ENCODE measurements at places on chromosomes 12 and 14. TPM values are rescaled to one million over a fixed set of nuclear protein-coding genes. Genes with fewer than 3 reads are reported as not detected.

DNA sequence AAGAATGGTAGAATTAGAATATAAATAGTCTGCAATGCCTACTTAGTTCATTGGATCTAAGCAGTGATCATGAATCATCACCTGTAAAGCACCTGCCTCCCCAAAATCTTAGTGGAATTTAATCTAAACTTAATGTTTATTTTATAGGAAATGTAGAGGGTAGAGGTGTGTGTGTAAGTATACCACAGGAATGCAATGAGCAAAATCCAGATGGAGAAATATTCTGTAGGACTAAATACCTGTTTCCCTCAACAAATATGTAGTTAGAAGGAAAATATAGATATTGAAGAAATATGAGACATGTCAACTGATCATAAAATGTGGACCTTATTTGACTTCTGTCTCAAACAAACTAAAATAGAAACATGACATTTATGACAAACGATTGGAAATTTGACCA, 839.2 kb upstream of the FBXO33 start:
- no peak for DNase-seq

GRCh38 chr14:90983560-90983959, 76.9 kb downstream of the RPS6KA5 start:
- DNase-seq: no peak

KRT5 gene
- polyA plus RNA-seq: not detected

GRCh38 chr12:42508913-42509460, 80.6 kb downstream of the PRICKLE1 start:
- no peak for DNase-seq

TRHDE gene
- polyA plus RNA-seq: not detected

DNA sequence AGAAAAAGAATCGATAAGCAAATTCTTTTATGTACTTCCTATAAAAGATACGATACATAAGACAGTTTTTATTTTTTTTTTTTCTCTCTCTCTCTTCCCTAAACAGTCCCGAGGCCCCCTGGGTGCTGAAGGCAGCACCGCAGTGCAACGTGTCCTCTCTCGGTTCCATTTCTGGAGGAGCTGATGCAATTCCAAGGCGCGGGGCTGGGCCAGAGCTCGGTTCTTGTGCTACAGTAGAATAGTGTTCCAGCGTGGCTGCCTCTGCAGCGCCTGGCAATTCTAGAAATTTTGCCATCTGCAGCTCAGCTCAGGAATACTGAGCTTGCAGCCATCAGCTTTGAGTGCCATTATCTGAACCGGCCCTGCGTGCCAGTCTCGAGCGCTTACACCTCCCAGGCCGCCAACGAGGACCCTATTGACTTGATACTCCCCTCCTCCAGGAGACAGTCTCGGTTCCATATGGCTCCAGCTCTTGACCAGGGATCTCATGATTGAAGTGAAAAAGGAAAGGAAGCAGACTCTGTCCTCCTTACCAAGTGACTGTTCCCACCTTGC, 630 bp downstream of the ALDH1L2 start:
- no peak for DNase-seq

SLC6A15 gene
- polyA plus RNA-seq: not detected

DNA sequence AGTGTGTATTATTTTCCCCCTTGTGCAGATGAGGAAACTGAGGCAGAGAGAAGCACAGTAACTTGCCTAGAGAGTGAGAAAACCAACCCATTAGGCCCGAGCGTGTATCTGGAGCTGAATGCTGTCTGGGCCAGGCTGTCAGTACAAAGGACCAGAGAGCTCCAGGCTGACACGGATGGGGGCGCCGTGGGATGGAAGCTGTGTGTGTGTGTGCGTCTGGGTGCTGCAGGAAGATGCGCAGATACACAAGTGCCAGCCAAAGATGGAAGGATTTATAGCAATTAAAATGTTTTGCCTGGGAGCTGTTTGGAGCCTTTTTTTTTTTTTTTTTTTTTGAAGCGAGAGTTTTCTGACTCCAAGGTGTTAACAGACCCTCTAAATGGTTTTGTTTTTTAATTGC, 53.7 kb upstream of the GPATCH2L start:
- no peak for DNase-seq

DNA sequence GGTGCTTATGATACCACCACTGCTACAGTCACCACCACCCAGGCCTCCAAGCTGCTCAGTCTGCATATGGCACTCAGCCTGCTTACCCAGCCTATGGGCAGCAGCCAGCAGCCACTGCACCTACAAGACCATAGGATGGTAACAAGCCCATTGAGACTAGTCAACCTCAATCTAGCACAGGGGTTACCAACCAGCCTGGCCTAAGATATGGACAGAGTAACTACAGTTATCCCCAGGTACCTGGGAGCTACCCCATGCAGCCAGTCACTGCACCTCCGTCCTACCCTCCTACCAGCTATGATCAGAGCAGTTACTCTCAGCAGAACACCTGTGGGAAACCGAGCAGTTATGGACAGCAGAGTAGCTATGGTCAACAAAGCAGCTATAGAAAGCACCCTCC, 55.1 kb downstream of the BRMS1L start:
- no peak for DNase-seq

GPRC5A gene
- polyA plus RNA-seq: not detected

NTN4 gene
- 4.2 TPM for polyA plus RNA-seq

ADCY4 gene
- 0.64 TPM for polyA plus RNA-seq

DNA sequence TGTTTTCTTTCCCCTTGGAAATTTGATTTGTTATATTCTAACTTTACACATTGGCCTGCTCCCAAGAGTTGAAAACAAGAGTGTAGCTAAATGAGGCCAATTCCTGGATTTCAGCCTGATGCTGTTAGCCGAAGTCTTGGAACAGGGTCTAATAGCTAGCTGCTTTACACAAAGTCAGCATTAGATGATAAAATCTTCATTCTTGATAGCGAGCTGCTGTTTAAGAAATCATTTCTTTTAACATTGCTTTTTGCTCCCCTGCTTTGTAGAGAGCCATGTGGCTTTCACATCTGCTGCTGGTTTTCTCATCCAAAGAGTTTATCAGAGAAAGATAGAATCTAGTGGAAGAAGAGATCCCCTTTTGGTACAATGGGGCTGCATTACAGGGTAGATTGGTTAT, 22.3 kb downstream of the FBXW8 start:
- no peak for DNase-seq

DNA sequence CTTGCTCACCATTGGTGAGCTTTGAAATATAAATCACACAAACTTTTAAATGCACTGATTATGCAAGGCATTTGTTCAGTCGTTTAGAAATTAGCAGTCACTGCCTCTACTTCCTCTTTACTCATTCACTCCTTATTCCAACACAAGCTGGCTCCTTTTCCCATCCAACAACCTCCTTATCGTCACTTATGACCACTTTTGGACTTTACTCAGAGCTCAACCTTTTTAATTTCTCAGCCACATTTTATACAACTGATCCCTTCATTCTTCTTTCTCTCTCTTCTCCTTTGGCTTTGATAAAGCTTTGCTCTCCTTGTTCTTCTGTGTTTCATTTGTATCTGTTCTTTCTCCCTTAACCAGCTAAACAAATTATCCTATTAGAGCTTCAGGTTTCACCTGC, 126.4 kb upstream of the PLEKHA5 start:
- no peak for DNase-seq

NUBPL gene
- 5.2 TPM for polyA plus RNA-seq

DNA sequence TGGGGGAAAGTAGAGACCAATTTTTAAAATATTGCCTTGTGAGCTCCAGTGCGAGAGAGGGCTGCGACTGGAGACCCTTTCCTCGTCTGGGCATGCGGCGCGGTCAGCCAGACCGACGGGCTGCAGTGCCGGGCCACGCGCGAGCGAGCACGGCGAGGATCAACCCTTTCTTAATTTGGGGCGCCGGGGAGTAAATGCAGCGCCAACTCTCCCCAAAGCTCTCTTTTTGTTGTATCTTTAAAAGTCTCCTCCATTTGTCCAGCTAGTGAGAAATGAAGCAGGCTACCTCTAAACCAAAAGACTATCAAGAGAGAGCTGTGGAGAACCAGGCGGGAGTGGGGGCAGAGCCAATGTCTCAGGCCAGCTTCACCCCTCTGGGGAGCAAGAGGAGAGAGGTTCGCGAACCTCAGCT, 1.4 kb downstream of the SIX1 start:
- no peak for DNase-seq

DNA sequence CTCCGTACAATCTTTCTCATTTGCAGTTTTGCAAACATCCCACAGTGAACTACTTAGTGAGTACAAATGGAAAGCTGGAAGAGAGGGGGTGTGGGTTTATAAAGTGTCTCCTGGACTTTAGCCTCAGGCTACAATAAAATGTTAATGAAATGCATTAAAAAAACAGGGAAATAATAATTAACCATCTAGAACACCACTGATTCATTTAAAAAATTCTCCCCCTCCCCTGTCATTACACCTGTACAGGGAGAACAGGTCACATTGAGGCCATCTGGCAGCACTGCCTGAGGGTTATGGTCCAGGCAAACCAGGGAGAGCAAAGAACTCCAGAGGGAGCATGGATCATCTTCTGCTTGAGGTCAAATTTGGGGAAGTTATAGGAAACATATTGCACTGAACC, 96.3 kb downstream of the TSPAN8 start:
- no peak for DNase-seq

GRCh38 chr14:103436533-103436932, 51.3 kb downstream of the MARK3 start:
- no peak for DNase-seq

DNA sequence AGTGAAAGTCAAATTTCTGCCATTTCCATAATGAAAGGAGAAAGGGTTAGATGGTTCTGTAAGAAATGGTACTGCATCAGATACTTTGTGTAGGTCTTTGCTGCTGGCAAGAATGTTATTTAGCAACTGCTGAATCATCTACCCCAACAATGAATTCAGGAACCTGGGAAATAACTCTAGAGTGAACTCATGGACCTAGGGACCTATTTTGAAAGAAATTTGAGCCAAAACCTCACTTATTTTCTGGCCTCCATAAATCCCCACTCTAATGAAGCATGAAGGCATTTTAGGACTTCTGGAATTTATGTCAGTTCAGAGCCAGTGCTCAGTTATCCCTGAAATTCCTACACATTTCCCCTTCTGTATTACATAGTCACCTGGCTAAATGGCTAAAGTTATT, 50.9 kb upstream of the CPNE8 start:
- DNase-seq: no peak

- DNase-seq: no peak
Observed at GRCh38 chr14:76256545-76256944, 104.8 kb downstream of the GPATCH2L start.

OR6C4 gene
- not detected for polyA plus RNA-seq

DNA sequence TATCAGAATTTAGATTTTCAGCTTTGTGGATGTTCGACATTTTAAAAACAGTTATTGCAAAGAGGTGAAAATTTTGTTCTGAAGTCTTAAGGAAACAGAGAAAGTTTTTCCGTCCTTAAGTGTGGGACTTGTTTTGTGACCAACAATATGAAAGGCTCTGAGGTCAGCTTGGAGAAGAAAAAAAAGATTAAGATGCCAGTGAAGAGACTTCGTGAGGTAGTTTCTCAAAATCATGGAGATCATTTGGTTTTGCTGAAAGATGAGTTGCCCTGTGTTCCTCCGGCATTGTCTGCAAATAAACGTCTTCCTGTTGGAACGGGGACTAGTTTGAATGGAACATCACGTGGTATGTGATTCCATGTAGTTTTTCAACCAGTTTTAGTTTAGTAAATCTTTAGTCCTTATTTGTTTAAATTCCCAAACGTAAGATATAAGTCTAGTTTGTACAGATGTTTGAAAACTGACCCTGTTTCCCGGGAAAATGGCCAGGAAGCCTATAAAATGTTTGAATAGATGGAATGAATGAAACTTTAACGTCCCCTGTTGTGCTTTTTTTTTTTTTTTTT, 682 bp downstream of the KIAA0586 start:
- peak; percentile 11 for DNase-seq

CCDC60 gene
- polyA plus RNA-seq: not detected

GALNT16 gene
- not detected for polyA plus RNA-seq

GRCh38 chr14:34780646-34781045, 66.3 kb upstream of the CFL2 start:
- no peak for DNase-seq

DNA sequence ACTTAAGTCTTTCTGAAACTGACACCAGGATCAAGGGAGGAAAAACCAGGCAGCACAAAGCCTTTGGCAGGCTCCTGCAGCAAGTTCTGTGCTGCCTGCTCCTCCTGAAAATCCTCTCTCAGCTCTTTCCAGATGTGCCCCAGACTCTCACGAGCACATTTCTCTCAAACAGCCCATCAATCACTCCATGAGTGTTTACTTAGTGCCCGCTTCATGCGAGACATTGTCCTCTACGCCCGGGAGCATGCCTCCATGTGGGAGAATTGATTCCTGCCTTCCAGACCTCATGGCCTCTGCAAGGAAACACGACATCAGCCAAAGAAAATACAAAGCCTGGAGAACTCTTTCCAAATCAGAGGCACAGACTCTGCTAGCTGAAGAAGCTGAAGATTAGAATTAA, 46.5 kb upstream of the TSPAN11 start:
- no peak for DNase-seq

DNA sequence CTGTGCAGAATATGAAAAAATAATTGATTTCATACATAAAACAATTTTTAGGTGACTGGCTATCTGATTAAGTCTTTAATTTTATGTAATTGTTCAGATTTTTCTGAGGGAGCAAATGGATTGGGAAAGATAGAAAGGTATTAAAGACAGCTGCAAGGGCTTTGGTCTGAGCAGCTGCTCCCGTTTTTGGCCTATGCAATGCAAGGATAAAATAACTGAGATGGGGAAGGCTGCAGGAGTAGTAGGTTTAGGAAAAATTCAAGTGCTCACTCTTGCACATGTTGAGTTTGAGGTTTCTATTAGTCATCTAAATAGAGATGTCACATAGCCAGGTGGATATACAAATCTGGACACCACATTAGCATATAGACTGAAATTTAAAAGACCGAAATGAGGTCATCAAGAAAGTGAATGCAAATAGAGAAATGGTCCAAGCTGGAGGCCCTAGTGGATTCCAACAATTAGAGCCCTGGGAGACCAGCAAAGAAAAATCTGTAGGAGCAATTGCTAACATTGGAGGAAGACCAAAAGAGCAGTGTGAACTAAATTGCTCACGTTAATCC, 144.0 kb downstream of the PPFIA2 start:
- no peak for DNase-seq

GRCh38 chr12:3632754-3633153, 120.2 kb downstream of the CRACR2A start:
- no peak for DNase-seq

- DNase-seq: no peak
Observed at GRCh38 chr12:26749781-26750180, 83.2 kb downstream of the ITPR2 start.

Measured in CD8-positive, alpha-beta memory T cell (primary cell).